ENCODE measurements at places on chromosomes 16 and 17.

DNA sequence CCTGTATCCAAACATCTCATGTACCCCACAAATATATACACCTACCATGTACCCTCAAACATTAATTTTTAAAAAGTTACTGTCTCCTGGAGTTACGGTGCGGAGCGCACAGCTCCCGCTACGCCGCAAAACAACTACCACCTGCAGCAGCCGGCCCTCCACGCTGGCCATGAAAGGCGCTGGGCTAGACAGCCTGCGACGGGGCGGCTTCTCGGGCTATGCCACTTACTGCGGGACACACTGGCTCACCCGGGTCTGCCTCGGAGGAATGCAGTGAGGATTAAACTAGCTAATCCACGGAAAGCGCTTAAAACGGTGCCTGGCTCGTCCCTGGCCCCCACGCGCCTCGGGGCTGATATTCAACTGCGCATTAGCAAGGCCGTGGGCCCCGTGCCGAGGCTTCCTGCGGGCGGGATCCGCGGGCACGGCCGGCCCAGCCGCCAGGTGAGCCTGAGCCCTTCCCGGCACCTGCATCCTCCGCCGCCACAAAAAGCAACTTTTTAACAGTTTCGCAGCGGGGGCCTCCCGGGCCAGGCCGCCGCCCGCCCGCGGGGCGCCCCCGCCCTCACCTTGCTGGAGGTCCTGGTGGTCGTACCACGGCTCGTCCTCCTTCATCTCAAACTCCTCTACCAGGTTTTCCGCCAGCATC, 633 bp downstream of the CDR2 start:
- H3K27me3 ChIP-seq, result no peaks in the 10 kb centered on the region
- H3K4me1 ChIP-seq, result peaks cover 33% of the 10 kb centered on the region
- peak overlapping the region; percentile 31 for H3K27ac ChIP-seq

DNA sequence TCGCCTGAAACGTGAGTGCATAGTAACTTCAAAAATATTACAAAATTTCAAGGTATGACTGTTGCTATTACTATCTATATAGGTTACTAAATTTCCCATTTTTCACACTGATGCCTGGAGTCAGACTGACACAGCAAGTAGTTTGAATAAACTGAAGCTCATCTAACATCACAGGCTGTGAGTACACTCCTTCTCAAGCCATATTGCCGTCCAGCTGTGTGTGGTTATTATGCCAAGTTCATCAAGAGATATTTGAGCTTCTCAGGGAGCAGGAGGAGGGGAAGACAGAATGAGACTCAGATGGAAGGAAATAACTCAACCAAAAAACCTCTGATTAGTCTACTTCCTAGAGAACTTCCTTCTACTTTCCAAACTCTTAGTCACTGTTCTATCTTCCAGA, 473.9 kb downstream of the TOX3 start:
- no peaks in the 10 kb centered on the region for H3K27me3 ChIP-seq
- H3K36me3 ChIP-seq, result no peaks in the 10 kb centered on the region
- H3K4me3 ChIP-seq, result no peak overlapping the region
- H3K4me1 ChIP-seq, result no peaks in the 10 kb centered on the region
- DNase-seq, result no peak

DNA sequence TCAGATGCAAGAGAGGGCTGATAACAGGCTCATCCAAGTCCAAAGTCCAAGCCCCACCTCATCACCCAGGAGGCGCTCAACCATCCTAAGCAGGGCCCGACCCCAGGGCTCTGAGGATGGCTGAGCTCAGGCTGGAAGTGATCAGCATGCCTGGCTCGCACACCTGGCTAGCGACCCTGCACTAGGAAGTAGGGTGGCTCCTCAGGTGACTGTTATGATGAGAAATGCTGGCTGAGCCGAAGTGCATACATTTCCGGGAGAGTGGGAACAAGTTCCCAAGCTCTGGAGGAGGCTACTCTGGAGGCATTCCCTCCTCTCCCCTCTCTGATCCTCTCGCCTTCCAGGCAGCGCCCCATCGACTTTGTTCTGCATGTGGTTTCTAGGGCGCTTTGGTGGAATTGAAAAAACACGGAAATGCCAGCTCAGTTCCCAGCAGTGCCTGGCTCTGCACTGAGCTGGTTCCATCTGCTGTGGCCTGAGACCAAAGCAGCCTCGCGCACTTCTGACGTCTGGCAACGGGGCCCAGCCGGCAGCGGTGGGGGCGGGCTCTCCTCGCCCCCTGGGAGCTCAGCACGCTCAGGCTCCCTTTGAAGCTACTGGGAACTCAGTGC, 130.3 kb downstream of the IRF8 start:
- H3K4me3 ChIP-seq, result no peak overlapping the region
- H3K27me3 ChIP-seq, result peaks cover 4% of the 10 kb centered on the region
- DNase-seq, result no peak
- no peak overlapping the region for H3K27ac ChIP-seq

GRCh38 chr17:4247361-4247970, 16.3 kb downstream of the ANKFY1 start:
- peaks cover 26% of the 10 kb centered on the region for H3K36me3 ChIP-seq
- H3K27ac ChIP-seq, result no peak overlapping the region
- H3K4me1 ChIP-seq, result peaks cover 10% of the 10 kb centered on the region
- H3K27me3 ChIP-seq, result no peaks in the 10 kb centered on the region

- no peak overlapping the region for H3K4me3 ChIP-seq
- H3K27me3 ChIP-seq, result no peaks in the 10 kb centered on the region
- DNase-seq, result no peak
- no peak overlapping the region for H3K27ac ChIP-seq
Measured at GRCh38 chr17:62189377-62189776, 124.3 kb upstream of the MED13 start.

- H3K36me3 ChIP-seq, result no peaks in the 10 kb centered on the region
- peaks cover 20% of the 10 kb centered on the region for H3K4me1 ChIP-seq
- no peak overlapping the region for H3K27ac ChIP-seq
- DNase-seq, result no peak
- no peak overlapping the region for H3K4me3 ChIP-seq
- no peaks in the 10 kb centered on the region for H3K27me3 ChIP-seq
Measured at GRCh38 chr17:73315471-73315870, 3.7 kb upstream of the CDC42EP4 start.

- H3K27me3 ChIP-seq, result no peaks in the 10 kb centered on the region
- H3K27ac ChIP-seq, result no peak overlapping the region
- no peak for DNase-seq
- no peak overlapping the region for H3K4me3 ChIP-seq
- H3K36me3 ChIP-seq, result no peaks in the 10 kb centered on the region
- H3K4me1 ChIP-seq, result no peaks in the 10 kb centered on the region
Measured at GRCh38 chr16:14456793-14457481, 173.1 kb downstream of the PARN start.

GRCh38 chr16:69938981-69939820, 11.9 kb upstream of the CLEC18A start:
- peaks cover 76% of the 10 kb centered on the region for H3K36me3 ChIP-seq
- no peaks in the 10 kb centered on the region for H3K4me1 ChIP-seq
- no peak for DNase-seq
- H3K27me3 ChIP-seq, result no peaks in the 10 kb centered on the region
- no peak overlapping the region for H3K27ac ChIP-seq

GRCh38 chr16:72355561-72355960, 183.6 kb upstream of the PMFBP1 start:
- H3K27me3 ChIP-seq, result no peaks in the 10 kb centered on the region
- H3K4me1 ChIP-seq, result no peaks in the 10 kb centered on the region
- H3K4me3 ChIP-seq, result no peak overlapping the region
- H3K36me3 ChIP-seq, result no peaks in the 10 kb centered on the region
- no peak for DNase-seq

GRCh38 chr17:77117415-77117814, 23.4 kb upstream of the SEC14L1 start:
- no peak overlapping the region for H3K4me3 ChIP-seq
- H3K4me1 ChIP-seq, result no peaks in the 10 kb centered on the region
- H3K27ac ChIP-seq, result no peak overlapping the region
- DNase-seq, result no peak

DNA sequence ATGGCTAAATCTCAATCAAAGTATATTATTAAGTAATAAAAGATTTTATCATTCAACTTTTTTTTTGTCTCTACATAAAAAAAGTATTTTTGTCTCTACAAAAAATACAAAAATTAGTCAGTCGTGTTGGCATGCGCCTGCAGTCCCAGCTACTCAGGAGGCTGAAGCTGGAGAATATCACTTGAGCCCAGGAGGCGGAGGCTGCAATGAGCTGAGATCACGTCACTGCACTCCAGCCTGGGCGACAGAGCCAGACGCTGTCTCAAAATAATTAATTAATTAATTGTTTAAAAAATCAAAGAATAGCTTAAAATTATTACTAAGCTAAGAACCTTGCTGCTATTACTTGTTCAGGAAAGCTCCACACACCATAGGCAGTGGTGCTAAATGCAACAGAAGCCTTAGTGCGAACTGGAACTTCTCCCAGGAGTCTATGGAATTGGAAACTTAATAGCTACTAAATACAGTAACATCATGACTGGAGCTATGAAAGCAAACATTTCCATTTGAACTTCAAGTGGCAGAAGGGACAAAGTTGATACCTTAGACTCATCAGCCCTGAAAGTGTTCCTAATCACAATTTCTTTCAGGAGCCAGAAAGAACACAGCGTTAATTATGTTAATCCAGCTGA, 22.6 kb downstream of the ADCY9 start:
- H3K27me3 ChIP-seq, result no peaks in the 10 kb centered on the region
- no peak for DNase-seq
- no peak overlapping the region for H3K4me3 ChIP-seq

GRCh38 chr17:66088173-66088572, 103.8 kb downstream of the CEP112 start:
- DNase-seq, result no peak
- H3K4me1 ChIP-seq, result no peaks in the 10 kb centered on the region
- no peaks in the 10 kb centered on the region for H3K27me3 ChIP-seq
- no peak overlapping the region for H3K4me3 ChIP-seq

DNA sequence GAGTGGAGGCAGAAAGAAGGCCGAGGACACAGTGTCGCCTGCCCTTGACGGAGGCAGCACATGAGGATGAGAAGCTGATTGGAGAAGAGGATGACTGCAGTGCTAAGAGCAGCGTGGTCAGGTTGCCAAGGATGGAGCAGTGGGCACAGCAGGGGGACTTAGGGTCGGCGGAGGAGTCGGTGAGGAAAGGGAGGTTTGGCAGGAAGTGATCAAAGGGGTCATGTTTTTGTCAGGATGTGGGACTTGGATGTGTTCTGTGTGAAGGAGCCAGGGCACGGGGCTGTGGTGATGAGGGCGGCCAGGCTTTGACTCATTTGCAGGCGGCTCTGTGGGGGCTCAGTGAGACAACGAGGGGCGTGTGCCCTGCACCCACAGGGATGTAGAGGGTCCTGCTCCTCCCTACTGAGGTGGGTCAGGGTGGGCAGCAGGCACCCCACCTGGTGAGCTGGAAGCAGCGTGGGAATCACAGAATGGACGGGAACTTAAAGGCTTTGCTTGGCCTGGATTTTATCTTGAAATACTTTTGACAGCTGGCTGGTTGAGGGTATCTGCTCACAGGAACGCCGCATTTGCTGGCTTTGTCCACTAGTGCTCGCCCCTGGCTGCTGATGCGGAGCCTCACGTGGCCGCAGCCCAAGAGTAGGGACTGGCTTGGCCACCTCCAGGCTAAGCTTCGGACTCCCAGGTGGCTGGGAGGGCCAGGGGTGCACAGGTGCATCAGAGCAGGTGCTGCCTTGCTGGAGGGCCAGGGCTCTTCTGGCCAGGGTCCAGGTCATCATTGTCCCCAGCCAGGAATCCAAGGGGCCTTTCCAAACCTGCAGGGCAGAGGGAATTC, 6.0 kb downstream of the MPG start:
- no peaks in the 10 kb centered on the region for H3K27me3 ChIP-seq
- peak; percentile 37 for DNase-seq
- peaks cover 27% of the 10 kb centered on the region for H3K4me1 ChIP-seq
- peak overlapping the region; percentile 50 for H3K27ac ChIP-seq
- no peak overlapping the region for H3K4me3 ChIP-seq

DNA sequence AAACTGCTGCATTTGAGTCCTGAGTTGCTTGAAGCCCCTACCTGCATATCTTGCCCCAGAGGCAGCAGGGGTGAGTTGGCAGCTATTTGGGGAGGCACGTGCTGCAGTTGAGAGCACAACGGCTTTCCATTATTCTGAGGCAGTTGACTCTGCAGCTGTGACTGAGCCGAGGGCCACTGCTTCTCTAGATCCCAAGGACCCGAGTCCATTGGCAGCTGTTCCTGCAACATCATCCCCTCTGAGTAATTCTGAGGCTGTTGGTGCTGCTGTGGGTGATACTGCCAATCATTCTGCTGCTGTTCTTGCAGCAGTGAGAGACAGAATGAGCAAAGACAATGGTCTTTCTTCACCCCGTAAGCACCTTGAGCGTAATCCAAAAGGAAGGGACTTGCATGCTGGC, 12.7 kb downstream of the TERF2IP start:
- no peak for DNase-seq
- H3K27me3 ChIP-seq, result no peaks in the 10 kb centered on the region
- no peak overlapping the region for H3K27ac ChIP-seq
- H3K4me1 ChIP-seq, result no peaks in the 10 kb centered on the region

DNA sequence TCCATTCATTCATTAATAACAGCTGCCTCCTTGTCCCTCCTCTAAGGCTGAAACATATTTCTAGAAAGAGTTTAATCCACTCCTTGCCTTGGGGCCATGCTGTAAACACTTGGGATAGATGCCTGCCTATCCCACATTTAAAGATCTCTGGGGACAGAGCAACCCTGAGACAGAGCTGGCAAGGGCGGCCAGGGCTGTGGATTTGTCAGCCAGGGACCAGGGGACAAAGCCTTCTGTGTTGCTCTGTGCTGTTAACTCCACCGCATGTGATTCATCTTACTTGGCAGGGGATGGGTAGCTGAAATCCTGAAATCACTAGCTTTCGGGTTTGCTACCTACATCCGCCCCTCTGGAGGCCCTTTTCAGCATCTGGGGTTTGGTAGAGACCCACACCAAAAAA, 392.9 kb downstream of the SLC39A11 start:
- H3K36me3 ChIP-seq, result no peaks in the 10 kb centered on the region
- no peaks in the 10 kb centered on the region for H3K4me1 ChIP-seq
- no peak overlapping the region for H3K27ac ChIP-seq
- no peak for DNase-seq
- H3K4me3 ChIP-seq, result no peak overlapping the region

GRCh38 chr17:1511290-1511689, 5.1 kb downstream of the INPP5K start:
- no peak overlapping the region for H3K27ac ChIP-seq
- H3K36me3 ChIP-seq, result peaks cover 76% of the 10 kb centered on the region
- no peaks in the 10 kb centered on the region for H3K27me3 ChIP-seq
- no peak overlapping the region for H3K4me3 ChIP-seq
- peaks cover 34% of the 10 kb centered on the region for H3K4me1 ChIP-seq

- no peaks in the 10 kb centered on the region for H3K36me3 ChIP-seq
- peaks cover 7% of the 10 kb centered on the region for H3K27me3 ChIP-seq
- DNase-seq, result no peak
- no peaks in the 10 kb centered on the region for H3K4me1 ChIP-seq
- H3K4me3 ChIP-seq, result no peak overlapping the region
Measured at GRCh38 chr17:50020841-50021599, 26.0 kb upstream of the DLX3 start.

GRCh38 chr17:83098241-83099085, 19.1 kb downstream of the METRNL start:
- H3K27me3 ChIP-seq, result peaks cover 30% of the 10 kb centered on the region
- H3K36me3 ChIP-seq, result peaks cover 15% of the 10 kb centered on the region
- no peak overlapping the region for H3K4me3 ChIP-seq

Measured in CD4-positive, alpha-beta T cell (primary cell).